HFFc6 (cell line): ENCODE measurements at places on chromosomes 7 and 10. TPM values are rescaled to one million over a fixed set of nuclear protein-coding genes. Genes with fewer than 3 reads are reported as not detected.
A peak's percentile ranks its signal among the peaks of the same experiment; 100 is the strongest.

Gene AKR1E2
- 0.39 and 1.5 TPM in 2 replicates for total RNA-seq

Gene FAM180A
- total RNA-seq, result 5.6 to 49.7 TPM (median 10.4 TPM) in 3 replicates

DNA sequence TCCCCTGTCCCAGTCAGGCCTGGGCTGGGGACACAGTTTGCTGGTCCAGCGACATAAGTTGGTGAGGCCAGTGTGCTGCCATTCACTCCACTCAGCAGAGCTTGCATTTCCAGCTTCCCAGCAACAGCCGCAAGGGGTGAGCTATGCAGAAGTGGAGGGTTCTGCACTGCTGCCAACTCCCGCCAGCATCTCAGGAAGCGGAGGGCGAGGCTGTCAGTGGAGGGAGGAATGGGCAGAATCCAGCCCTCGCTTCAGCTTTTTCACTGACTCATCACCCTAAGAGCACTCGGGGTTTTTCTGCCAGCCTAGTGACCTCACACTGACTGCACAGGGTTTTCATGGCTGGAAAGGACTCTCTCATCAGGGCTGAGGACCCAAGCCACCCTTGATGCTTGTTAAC is 625.1 kb upstream of the MKI67 start:
- DNase-seq, result no peak

DNA sequence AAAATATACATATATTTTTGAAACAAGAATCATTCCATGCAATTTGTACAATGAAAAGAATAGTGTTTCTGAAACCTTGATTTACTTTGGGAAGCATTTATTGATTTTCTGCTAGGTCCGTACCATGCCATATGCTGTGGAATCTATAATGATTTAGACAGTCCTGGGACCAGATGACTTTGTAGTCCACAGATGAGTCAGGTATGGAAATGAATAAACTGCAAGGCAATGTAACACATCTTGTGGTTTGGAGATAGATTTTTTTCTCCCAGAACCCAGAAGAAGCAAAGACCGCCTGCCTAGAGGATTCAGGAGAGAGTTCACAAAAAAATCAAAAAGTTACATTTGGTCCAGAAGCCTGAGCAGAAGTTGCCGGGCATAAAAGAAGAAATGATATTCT is 190.4 kb downstream of the GPR37 start:
- DNase-seq, result no peak

GRCh38 chr7:24578052-24578451 is 4.8 kb downstream of the PALS2 start:
- no peak for DNase-seq

DNA sequence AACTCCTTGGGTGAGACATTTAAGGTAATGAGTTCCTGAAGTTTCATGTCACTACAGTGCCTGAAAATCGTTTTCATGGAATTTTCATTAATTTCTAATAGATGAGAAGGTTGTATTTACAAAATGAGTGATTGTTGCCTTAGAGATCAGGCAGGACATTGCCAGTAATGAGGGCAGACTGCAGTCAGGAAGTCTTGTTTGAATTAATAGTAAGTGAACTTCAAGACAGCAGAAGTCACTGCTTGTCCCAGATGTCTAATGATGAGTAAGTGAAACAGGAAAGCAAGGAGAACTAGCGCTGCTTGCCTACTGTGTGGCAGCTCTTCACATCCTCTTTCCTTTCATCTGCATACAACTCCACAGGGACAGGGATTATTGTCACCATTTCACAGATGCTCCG is 237.4 kb downstream of the BAMBI start:
- DNase-seq, result no peak

- DNase-seq, result no peak
Observed at GRCh38 chr10:58465629-58466028, 47.0 kb upstream of the BICC1 start.

DNA sequence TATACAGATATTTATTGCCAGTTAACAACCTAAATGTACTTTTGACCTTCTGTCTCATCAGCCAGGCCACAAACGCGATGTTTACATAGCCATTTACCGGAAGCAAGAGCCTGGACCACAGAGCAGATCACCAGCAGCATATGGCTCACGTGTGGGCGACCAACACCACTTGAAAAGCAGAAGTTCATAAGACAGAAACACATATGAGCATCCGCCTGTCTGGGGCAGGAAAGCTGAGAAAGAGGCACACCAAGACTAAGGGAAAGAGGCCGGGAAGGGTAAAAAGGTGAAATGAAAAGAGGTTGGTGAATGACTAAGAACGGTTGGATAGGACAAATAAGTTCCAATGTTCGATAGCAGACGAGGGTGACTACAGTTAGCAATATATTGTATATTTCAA is 1.3 kb downstream of the ABCB1 start:
- no peak for DNase-seq

Gene SRRT
- 106 to 130 TPM (median 122 TPM) in 3 replicates for total RNA-seq

Gene MYOZ1
- 0.67 to 2.1 TPM (median 0.78 TPM) in 3 replicates for total RNA-seq

Gene COBL
- not detected in 2 replicates for total RNA-seq

- DNase-seq, result no peak
Observed at GRCh38 chr7:132059141-132059540, 502.7 kb upstream of the PODXL start.

DNA sequence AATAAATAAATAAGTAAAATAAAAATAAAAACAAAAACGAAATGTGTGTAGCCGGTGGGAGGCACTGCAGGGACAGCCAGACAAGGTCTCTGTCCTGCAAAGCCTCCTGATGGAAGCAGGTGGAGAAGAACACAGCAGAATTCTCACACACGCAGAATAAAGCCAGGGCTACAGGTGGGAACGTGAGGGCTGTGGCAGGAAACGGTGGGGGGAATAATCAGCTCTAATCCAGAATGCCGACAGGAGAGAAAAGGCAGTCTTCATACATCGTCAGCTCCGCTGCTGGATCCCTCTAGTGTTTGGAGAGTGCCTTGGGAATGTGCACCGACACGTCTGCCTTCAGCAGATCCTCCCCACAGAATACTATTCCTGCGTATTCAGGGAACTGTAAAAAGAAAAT is 6.8 kb upstream of the SNX8 start:
- DNase-seq, result peak; percentile 7

GRCh38 chr7:33336820-33337219 is 207.5 kb downstream of the BBS9 start:
- DNase-seq, result no peak

DNA sequence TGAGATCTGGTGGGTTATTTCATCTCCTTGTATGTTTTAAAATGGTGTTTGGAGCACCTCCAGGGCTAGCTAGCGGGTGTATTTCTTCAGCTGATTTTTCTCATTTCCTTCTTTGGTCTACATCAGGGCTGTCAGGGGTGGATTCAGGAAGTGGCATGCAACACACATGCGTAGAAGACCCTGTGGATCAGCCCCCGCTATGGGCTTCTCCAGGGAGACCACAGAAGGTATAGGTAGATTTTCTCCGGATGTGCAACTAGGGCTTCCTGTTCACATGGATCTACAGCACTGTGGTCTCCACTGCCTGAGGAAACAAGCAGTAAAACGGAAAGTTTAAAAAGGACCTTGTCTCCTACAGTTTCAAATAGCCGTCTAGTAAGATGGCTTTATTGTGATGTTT is 10.4 kb downstream of the NUB1 start:
- DNase-seq, result no peak

- no peak for DNase-seq
Observed at GRCh38 chr10:62726638-62727037, 77.9 kb upstream of the ADO start.

GRCh38 chr7:1125603-1125969 is 34.4 kb downstream of the ZFAND2A start:
- DNase-seq, result no peak

DNA sequence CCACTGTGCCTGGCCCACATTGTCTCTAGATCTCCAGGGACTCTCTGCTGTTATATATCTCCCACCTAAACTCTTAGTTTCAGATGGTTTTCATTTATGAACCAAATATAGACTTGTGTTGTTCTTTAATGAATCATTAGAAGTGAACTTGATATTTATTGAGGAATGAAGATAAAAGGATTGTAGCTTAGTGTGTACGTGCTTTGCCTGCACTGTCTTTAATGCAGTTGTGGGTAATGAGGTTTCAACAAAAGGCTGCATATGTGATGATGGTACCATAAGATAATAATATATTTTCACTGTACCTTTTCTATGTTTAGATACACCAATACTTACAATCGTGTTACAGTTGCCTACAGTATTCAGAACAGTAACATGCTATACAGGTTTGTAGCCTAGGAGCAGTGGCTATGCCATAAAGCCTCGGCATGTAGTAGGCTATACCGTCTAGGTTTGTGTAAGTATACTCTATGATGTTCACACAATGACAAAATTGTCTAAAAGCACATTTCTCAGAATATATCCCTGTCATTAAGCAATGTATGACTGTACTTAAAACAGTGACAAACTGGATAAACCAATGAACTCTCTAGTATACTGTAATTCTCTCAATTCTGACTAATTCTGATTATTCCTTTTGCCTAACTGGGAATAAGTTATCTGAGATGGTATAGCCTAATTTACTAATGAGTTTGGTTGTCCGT is 25.2 kb downstream of the VCL start:
- DNase-seq, result peak; percentile 45

DNA sequence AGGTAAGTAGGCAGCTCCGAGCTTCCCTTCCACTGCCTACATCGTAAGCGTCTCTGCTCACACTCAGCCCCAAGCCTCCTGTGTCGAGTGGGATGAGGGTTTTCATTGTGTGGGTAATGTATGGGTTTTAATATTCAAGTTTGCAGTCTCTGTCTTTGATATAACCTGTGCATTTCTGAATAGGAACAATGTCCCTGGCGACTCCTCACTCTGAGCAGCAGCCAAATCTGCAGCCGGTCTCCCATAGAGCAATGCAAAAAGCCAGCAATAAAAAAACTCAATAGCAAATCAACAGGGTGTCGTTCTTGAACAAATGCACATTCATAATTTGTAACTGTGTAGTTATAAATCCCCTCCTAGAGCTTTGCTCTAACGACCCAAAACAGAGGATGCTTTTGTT is 33.4 kb downstream of the PPP1R17 start:
- no peak for DNase-seq

- no peak for DNase-seq
Observed at GRCh38 chr7:105878746-105879605, 2.6 kb upstream of the ATXN7L1 start.

- DNase-seq, result no peak
Observed at GRCh38 chr10:132309879-132310591, 2.3 kb upstream of the STK32C start.
